ENCODE measurements at places on chromosomes 16 and 17.
A peak's percentile ranks its signal among the peaks of the same experiment; 100 is the strongest.

DNA sequence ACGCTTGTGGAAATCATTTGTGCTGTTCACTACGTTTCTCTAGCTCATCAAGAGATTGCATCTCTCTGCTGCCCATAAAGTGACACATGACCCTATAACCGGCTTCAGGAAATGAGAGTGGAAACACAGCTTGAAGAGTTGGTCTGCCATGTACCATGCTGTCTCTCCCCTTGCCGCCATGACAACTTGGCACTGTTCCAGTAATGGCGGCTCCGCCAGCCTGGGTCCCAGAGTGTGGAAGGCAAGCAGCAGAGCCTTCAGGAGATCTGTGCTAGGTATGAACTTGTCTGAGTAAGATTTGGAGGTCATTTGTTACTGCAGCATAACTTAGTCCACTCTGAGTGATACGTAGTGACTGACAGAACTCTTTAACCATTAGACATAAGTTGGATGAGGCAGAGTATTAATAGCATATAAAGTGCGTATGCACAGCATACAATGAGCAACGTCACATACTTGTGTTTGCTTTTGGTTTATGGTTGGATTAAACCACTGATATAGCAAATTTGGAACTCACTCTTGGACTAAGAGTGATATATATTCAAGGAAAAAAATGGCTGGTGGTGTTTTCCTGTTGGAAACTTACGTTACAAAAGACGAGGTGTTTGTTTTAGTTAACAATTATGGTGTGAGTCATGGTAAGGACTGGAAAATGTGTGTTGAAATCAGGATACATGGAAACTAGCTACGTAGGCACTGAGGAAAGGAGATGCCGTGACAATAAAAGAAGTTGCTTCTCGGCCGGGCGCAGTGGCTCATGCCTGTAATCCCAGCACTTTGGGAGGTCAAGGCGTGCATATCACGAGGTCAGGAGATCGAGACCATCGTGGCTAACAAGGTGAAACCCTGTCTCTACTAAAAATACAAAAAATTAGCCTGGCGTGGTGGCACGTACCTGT, 24.4 kb upstream of the PMP22 start:
- DNase-seq = no peak

- peak; percentile 57 for DNase-seq
Measured at GRCh38 chr17:78359321-78359996, 418 bp downstream of the SOCS3 start.

- no peak for DNase-seq
Measured at GRCh38 chr16:85098565-85098964, 13.7 kb downstream of the CIBAR2 start.

DNA sequence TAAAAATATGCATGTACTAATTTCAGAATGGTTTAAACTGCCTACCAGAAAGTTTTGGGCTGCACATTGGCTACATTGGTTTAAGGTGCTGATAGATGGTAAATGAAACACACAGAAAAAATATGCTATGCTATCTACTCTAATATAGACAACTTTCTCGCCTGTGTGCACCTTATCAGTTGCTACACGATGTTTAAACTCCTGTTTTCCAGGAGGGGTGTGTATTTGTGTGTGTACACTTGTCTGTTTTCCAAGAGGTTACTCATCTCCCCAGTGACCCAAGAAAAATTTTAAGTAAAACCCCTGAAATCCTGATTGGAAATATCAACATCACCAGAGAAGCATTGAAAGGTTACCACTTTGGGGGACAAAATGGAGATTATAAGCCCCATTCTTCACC, 21.6 kb upstream of the PSMC5 start:
- DNase-seq = no peak

GRCh38 chr17:6526362-6527152, 29.8 kb downstream of the PITPNM3 start:
- no peak for DNase-seq

- DNase-seq = peak; percentile 99
Measured at GRCh38 chr17:2592971-2593820, at the start of gene PAFAH1B1. TSS of gene PAFAH1B1 (plus strand) at chr17:2593654. CDS start at chr17:2638289, 44,635 bp downstream.

DNA sequence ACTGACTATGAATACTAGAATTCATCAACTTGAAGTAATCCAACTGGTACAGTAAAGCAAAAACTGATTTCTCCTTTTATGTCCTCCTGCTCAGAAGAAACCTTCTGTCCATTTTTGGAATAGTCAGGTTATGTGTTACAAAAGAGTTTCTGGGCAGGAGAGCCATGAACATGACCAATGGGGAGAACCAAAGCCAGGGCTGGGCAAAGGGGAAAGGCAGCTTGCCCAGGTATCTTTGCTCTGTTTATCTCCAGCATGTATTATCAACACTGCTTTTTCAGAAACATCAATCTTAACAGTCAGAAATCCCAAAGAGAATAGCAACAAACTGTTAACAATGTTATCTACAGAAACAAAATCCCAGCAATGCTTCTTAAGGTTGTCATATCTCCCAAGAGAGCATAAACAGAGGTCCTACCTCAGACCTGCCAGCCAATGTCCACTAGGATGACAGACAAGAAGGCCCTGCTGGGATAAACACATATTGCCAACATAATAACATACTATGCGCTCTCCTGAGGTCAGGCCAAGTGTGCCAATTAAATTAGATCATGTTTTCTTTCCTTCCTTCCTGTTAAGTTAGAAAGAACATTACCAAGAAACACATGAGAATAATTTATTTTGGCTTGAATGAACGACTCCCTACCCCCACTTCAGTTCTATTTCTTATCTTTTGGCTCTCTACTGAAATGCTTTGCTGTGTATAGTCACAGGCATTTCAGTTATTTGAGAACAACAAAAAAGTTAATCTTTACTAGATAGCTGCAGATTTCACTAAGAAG, 28.0 kb downstream of the BLMH start:
- DNase-seq = peak; percentile 16

GRCh38 chr16:61432421-61432820, 603.8 kb downstream of the CDH8 start:
- DNase-seq = peak; percentile 3

DNA sequence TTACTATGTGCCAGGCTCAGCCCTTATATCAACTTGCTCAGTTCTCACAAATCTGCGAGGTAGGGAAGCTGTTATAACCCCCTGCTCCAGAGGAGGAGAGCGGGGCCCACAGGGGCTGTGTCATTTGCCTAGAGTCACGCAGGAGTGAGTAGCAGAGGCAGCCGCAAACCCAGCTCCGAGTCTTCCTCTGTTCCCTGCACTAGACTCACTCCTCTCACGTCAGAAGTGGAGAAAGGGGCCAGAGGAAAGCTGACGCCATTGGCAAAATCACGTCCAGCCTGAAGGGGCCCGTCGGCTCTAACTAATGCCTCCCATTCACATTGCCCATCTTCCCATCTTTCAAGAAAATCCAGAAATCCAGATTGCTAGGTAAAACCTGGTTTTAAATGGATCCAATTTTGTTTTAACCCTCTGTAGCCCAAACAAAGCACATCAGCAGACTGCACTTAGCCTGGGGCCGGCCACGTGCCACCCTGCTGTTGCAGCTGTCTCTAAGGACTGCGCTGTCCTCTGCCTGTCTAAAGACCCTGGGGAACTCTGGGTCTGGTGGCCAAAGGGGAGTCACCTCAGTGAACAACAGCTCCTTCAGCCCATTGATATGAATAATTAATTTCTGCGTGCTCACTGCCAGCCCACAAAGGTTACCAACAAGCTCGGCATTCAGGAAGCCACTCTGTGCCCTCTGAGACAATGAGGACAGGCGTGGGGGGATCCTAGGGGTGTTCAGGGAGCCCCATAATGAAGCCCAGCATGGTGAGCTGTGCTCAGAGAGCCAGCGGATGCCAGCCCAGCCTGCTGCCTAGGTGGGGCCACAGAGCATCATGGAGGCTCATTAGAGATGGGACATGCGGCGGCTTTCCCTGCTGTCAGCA, 36.7 kb upstream of the ABR start:
- DNase-seq = no peak

- no peak for DNase-seq
Measured at GRCh38 chr16:11212798-11213196, 43.2 kb downstream of the SOCS1 start.

- DNase-seq = no peak
Measured at GRCh38 chr17:50565402-50566350, 5.2 kb downstream of the CACNA1G start.

DNA sequence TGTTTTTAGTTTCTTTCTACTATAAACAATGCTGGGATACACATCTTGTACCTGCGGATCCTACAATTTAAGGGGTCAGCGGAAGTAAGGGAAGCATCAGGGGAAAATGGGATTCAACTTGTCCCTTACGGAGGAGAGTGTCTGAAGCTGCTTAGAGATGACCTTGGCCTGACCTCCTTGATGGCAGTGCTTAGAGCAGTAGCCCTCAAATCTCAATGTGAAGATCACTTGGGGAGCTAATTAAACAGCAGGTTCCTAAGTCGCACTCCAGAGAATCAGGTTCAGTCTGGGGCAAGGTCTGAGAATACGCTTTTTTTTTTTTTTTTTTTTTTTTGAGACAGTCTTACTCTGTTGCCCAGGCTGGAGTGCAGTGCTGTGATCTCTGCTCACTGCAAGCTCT, 9.6 kb upstream of the METTL16 start:
- no peak for DNase-seq

GRCh38 chr17:45229681-45230409, 8.2 kb downstream of the FMNL1 start:
- DNase-seq = no peak

- DNase-seq = no peak
Measured at GRCh38 chr16:2046893-2047329, 723 bp downstream of the NTHL1 start.

DNA sequence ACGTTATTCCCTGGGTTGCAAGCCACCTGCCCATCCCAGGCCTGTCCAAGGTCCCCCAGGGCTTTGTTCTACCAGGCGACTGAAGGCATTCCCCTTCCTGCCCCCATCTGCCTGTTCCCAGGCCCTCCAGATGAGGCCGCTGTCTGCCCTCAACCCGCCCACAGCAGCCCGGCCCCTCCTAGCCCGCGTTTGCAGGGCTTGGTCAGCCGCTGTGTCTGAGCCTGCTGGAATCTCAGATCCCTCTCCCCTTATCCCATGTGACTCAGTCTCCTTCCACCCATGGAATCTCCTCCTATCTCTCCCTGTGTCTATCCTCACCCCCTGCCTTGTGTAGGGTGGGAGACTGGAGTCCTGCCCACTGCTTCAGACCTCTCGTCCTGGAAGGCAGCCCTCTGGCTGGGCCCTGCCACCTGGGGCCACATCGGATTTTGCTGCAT, 186.0 kb upstream of the TNRC6C start:
- DNase-seq = peak; percentile 25

- no peak for DNase-seq
Measured at GRCh38 chr17:35477248-35477647, 28.7 kb upstream of the SLFN13 start.

- no peak for DNase-seq
Measured at GRCh38 chr16:8831450-8831849, 33.8 kb downstream of the PMM2 start.

DNA sequence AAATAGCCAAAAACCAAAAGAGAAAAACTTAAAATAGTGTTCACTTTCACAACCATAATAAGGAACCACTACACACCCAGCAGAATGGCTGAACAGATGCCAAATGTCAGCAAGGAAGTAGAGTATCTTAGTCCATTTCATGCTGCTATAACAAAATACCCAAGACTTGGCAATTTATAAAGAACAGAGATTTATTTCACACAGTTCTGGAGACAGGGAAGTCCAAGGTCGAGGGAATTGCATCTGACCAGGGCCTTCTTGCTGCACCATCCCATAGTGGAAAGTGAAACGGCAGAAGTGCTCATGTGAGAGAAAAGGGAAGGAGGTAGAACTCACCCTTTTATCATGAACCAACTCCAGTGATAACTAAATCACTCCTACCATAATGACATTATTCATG, 33.8 kb upstream of the CCL22 start:
- no peak for DNase-seq

- DNase-seq = no peak
Measured at GRCh38 chr16:22727285-22728166, 86.4 kb upstream of the HS3ST2 start.

GRCh38 chr17:80649672-80650330, 105.2 kb downstream of the RPTOR start:
- peak; percentile 93 for DNase-seq

DNA sequence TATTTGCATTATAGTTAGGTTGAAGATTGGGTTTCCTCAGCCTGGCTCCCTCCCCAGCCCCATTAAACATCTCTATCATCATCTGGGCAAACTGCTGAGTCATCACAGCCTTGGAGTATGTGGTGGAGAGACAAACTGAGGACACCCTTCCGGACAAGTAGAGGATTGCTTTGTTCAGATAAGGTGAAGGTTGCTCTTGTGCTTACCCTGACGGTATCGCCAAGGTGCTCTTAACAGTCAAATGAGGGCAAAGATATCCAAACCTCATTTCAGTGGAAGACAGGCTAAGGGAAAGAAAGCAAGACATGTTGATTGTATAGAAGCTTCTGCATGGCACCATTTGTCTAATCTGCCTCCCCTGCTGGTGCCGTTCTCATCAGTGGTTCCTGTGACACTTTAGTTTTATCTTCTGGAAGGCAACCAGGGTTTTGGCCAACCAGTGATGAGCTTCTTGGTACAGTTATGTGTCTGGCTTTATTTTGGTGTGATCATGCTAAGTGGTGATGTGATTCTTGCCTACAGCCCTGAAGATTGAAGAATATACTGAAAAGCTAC, 56.9 kb upstream of the LGALS9 start:
- peak; percentile 64 for DNase-seq
